ENCODE measurements at places on chromosomes 11 and 22. TPM values are rescaled to one million over a fixed set of nuclear protein-coding genes. Genes with fewer than 3 reads are reported as not detected.

DNA sequence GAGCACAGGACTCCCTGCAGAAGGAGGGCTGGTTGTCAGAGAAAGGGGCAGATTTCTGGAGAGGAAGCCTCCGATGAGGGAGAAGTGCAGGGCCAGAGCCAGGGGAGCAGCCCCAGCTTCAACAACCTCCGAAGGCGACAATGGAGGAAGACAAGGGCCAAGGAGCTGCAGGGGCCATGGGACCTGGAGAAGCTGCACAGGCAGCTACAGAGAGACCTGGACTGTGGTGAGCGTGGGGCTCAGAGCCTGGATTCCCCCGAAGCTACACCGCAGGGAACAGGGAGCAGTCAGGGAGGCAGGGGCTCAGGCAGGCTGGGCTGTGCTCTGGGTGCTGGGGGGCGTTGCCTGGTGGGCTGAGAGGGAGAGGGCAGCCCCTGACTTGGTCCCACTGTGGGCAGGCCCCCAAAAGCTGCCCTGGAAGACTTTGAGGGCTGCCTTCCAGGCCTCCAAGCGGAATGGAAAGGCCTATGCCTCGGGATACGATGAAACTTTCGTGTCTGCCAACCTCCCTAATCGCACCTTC lies 2.4 kb downstream of the TSGA10IP start:
- no peak for DNase-seq

Gene LGALS1
- total RNA-seq: 7,713 TPM

DNA sequence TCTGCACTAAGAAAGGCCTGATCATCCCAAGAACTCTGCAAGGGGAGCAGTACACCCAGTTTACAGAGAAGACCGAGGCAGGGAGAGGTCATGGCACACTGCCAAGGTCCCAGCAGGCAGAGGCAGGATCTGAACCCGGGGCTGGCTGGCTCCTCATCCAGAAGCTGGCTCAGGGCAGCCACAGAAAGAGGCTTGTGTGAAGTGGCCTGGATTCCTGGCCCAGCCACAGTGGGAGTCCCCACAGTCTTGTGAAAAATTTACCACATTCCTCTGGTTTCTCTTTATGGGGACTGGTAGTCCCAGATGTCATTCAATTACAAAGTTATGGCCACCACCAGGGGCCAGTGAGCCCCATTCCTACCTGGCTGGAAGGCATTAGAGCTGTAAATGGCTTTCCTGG lies 440.5 kb downstream of the MIAT start:
- no peak for DNase-seq

DNA sequence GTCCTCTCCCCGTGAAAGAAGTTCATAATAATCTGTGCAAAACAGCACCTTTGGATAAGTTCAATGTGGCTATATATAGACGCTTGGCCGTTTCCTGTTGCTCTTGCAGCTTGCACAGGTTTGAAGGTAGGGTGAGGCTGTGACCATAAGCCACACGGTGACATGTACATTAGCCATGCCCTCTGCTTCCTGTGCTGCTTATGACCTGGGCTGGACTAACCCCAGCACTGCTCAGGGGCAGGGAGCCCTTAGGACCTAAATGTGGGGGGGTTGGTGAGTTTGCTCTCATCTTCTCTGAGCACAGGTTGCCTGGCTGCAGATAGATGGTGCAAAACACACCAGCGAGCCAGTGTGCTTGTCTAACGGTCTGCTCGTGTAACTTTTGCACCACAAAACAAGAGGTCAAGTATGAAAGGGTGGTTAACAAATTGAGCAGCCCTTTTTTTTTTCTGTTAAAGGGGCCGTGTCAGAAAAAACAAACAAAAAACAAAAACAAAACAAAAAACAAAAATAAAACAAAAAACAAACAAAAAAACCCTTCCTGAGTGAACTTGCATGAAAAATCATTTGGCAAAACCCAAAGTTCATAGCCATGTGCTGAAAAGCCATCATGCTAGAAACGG lies 37.3 kb downstream of the FLI1 start:
- no peak for DNase-seq

DNA sequence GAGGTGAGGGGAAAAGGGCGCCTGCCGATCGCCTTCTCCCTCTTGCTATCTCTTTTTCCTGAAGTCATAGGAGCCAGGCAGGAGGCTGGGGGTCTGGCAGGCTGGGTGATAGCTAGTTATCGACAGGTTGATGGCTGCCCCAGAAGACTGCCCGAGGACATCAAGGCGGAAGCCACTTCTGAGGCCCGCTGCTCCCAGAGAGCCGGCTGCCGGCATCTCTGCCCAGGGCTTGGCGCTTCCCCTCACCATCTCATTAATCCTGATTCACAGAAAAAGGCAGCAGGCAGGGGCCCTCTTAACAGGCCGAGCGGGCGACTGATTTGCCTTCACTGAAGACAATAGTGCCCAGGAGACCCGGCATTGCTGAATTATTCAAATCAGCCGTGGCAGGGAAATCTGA lies 124.2 kb downstream of the MIAT start:
- no peak for DNase-seq

Gene CCDC73
- not detected for total RNA-seq

DNA sequence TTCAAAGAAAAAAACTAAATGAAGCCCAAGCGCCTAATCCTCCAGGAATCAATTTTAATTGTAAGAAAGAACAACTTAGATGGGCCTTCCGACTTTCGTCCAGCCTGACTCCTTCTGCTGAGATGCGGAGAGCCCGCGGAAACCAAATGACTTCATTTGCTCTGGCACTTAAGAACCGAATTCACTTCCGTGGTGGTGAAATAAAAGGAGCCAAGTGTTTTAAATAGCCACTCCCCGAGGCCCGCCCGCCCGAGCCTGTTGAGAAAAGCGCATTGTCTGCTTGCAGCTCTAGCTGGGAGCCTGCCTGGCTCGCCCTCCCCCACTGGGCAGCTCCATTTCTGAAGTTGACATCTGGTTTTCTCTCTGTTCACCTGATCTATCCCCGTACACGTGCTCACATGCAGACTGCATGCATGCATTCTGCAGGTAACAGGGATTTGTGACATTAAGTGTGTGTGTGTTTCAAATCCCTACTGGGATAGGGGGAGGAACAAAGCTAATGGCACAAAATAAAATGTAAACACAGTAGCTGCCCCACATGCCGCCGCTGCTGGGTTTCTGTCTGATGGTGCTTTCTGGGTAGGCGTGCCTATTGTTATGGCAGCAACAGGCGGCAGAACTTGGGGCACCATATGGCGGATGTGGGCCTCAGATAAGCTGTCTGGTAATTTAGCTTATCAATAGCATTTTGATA lies 6.2 kb downstream of the TEAD1 start:
- no peak for DNase-seq

Gene FXYD6
- total RNA-seq: 16.4 TPM

GRCh38 chr22:41447435-41448188 lies 1.0 kb upstream of the TOB2 start:
- no peak for DNase-seq

GRCh38 chr22:42431401-42432019 lies 693 bp downstream of the NFAM1 start:
- no peak for DNase-seq

Gene MFNG
- 109 TPM for total RNA-seq

Gene OR52D1
- not detected for total RNA-seq

GRCh38 chr11:73968356-73968966 lies 14.2 kb downstream of the UCP2 start:
- no peak for DNase-seq

DNA sequence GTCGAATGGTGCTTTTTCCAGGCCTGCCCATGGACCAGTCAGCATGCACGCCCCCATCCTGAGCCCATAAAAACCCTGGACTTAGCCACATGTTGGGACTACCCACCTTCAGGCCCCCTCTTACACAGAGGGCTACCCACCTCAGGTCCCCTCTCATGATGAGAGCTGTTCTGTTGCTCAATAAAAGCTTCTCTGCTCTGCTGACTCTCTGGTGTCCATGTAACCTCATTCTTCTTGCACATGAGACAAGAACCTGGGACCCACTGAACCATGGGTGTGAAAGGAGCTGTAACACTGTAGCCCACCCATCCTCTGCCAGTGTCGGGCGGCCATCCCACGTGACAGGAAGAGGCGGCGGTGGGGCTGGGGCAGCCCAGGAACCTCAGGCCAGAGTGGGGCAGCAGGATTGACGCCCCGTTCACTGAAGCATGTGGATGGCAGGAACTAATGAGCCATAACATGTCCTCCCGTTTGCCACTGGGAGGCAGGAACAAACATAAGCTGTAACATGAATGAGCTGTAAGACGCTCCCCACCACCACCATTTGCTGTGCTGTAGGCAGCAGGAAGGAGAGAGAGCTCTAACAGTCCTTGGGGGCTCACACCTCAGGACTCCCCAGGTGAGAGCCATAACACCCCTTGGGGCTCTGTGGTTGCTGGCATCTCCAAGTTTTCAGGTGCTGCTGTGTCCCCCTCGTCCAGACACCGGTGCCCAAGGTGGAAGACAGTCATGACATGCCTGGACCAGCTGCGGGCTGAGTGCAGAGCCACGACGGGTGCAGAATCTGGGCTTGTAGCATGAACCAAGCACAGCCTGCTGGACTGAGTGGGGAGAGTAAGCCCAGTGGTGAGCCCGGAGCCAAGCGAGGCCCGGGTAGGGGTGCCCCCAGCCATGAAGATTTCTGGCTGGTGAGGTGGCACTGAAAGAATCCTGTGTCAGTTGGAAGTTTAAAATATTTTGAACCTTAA lies 69.4 kb downstream of the MCHR1 start:
- DNase-seq: no peak

Gene HINFP
- 13.0 TPM for total RNA-seq

Gene VSIG2
- total RNA-seq: not detected

Gene UBQLN3
- total RNA-seq: not detected

DNA sequence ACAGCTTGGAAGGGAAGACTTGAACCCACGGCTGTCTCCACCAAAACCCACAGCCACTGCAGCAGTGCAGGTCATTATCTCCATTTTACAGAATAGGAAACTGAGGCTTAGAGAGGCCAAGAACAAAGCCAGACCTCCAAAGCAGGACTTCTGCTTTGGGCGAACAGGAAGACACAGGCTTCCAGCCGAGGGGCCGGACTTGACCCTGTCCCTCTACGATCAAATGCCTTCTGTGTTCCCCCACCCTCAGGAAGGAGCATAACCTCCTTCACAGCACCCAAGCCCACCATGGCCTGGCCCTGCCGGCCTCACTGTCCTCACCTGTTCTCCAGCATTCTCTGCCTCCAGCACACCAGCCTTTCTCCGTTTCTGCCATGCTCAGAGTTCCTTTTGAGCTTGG lies 15.8 kb downstream of the IGLL1 start:
- no peak for DNase-seq

Gene CTSW
- total RNA-seq: not detected

Data from glomerular endothelial cell (primary cell).